Mucosa of descending colon (tissue), 3 donors: ENCODE measurements at places on chromosomes 1 and 21. TPM values are rescaled to one million over a fixed set of nuclear protein-coding genes. Genes with fewer than 3 reads are reported as not detected.

DNA sequence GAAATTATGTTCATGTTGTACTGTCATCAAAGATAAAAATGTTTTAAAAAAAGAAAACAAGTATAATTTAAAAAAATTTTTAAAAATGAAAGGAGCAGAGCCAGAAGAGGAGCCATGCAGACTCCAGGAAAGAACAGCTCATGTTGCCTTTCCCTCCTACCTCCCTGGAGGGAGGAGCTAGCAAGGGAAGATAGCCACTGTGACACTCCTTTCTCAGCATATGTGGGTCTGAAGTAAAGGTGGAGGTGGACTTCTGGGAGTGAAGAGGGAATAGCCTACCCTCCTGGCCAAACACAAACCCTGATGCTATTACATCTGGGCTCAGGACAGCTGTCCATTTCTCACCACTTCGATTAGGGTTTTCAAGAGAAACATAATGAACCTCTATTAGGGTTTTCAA is 54.2 kb downstream of the SLC2A1 start:
- no peak for DNase-seq

- no peak for DNase-seq
Observed at GRCh38 chr1:197286634-197287033, 18.6 kb downstream of the CRB1 start.

DNA sequence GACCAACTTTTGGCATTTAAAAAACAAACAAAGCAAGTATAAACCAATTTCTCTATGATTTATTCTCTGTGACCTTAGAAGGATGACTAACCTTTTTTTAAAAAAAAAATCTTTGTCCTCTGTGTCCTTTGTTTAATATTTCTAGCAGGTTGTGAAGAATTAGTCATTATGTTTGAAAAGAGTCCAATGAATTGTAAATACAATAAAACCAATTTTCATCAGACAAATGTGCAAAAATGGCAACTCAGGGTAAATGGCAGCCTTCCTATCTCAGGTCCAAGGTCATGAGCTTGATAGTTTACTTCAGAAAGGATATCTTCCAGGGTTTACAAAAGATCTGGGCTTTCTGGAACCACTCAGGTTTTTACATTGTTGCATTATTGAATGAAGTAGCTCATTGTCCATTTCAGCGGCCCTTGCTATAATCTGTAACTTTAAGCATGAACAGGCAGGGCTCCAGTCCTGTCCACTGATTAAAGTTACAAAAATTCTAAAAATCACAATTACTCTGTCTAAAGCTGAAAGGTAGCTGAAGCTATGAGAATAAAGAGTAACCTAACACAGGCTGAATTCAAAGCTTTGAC is 11.7 kb upstream of the MAP3K21 start:
- no peak for DNase-seq

The HES3 gene
- not detected for total RNA-seq

The KRTAP21-2 gene
- total RNA-seq: not detected
